ENCODE measurements at places on chromosomes 6 and 20.

- DNase-seq: no peak
Observed at GRCh38 chr20:44501448-44501847, 20.4 kb downstream of the SERINC3 start.

GRCh38 chr6:8088886-8089285 lies 13.5 kb downstream of the EEF1E1 start:
- DNase-seq: no peak

DNA sequence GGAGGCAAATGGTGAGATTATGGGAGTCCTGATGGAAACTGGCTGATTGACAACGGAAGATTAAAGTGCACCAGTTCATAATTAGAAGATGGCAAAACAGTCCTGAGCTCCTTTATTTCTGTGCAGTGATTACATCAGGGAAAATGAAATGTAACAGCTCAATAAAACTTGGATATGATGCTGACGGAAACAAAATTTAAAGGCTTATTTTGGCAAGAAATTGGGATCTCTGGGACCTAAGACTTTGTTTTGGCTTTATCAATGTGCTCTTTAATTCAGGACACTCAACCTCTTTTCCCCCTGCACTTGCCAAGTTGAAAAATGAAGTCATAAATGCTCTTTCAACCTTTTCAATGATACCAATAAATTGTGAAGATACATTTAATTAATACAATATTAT lies 226.8 kb downstream of the C6orf118 start:
- no peak for DNase-seq

- DNase-seq: no peak
Observed at GRCh38 chr6:150236544-150236943, 93.7 kb downstream of the PPP1R14C start.

DNA sequence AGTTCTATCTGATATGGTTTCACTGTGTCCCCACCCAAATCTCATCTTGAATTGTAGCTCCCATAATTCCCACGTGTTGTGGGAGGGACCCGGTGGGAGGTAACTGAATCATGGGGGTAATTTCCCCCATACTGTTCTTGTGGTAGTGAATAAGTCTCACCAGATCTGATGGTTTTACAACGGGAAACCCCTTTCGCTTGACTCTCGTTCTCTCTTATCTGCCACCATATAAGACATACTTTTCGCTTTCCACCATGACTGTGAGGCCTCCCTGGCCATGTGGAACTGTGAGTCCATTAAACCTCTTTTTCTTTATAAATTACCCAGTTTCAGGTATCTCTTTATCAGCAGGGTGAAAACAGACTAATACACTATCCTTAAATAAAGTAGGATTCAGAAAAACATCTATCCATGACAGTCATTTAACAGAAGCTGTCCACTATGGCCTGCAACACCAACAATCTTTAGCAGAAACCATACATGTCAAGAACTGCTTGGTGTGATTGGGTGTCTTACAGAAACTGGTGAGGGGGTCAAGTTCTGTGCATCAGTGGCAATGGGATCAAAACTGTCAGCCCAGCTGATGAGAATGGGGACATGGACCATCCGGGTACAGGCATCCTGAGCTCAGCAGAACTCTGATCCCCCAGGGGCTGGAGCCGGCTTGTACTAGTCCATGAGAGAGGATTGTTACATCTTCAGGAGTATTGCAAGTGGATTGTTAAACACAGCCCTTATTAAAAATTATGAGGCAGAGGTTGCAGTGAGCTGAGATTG lies 59.2 kb downstream of the SCML4 start:
- DNase-seq: no peak

GRCh38 chr6:159916752-159917151 lies 26.0 kb downstream of the MAS1 start:
- no peak for DNase-seq

DNA sequence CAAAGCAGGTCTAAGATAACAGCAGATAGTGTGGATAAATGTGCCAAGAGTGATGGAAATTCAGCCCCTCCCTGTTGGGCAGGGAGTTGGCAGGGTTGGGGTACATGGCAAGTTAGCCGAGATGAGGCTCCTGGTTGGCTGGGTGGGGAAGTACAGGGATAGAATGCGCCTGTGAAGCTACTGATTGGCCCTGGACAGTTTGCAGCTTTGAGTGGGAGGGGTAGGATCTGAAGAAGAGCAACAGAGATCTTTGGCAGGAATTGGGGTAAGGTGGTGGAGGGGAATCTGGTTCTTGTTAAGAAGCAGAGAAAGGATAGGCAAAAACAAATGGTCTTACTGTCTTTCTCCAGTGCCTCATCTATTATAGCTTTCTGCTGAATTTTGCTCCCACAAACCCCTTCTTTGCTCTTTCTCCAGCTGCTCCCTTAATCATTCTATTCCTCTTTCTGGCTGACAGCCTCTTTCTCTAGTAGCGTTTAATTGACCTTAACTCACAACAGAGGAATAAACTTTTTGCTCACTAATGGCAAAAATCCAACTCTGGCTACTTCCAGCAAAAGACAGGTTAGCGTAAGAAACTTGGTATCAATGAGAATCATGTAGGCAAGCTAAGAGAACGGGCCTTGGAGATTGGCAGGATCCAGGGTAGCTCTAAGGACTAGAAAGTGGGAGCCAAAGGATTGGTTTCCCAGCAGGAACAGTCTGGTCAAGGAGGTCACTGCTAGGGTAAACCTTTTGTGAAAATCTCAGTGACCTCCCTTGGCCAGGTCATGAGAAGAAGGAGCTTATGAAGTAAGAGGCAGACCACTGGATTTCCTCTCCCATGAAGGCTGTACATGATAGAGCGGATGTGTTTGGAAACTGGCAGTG lies 86.3 kb upstream of the CARMIL1 start:
- no peak for DNase-seq

DNA sequence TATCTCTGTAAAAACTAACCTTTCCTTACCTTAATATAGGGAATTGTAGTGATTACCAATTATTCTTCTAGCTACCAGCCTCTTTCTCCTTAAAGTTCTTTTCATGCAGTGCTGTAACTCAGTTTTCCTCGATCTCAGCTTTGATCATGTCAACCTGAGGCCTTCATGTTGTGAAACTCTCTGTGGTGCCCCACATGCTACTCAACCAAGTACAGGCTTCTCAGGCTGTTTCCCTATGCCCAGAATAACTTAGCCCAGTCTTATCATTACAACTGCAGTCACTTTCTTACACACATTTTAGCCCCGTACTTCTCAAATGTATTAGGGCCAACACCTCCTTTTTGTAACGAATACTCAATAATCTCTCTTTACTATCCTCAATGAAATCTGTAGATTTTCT lies 90.1 kb upstream of the SUPT3H start:
- DNase-seq: no peak

DNA sequence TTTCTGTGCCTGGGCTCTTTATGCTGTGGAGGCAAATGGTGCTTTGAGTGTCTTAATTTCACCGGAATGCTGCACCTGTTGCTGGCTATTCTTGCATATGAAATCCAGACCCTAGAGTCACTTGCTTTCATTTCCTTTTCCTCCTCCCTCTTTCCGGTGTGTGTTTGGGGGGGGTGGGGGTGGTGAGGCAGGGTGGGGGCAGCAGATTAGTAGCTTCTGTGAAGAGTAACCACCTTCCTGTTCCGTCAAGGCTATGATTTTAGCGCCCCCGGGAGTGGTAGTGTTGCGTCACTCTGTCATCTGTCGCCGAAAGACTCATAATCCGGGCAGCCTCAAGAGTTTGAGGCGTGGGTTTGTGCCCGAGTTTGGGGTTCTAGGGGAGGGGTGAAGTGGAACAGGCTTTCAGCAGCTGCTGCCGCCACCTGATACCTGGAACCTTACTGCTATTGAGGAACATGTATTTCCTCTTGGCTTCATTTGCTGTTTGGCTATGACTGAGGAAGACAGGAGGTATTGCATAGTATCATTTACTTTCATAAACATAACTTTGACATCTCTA lies 49.1 kb downstream of the UTRN start:
- DNase-seq: peak; percentile 32

DNA sequence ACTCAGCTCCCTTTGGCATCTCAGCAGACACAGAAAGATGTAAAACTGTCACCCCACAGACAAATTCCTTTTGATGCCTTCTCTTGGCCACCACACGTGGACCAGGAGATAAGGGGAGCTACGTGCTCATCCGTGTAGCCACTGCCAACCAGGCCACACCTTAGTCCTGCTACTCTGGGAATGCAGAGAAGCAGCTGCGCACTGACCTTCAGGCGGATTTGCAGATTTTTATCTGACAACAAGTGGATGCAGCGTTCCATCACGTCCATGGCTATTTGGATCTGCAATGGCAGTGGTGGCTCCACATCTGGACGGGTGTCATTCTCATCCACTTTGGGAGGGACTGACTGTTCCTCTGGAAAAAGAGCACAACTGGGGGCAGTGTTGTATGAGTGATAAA lies 30.8 kb downstream of the TTI1 start:
- DNase-seq: no peak

DNA sequence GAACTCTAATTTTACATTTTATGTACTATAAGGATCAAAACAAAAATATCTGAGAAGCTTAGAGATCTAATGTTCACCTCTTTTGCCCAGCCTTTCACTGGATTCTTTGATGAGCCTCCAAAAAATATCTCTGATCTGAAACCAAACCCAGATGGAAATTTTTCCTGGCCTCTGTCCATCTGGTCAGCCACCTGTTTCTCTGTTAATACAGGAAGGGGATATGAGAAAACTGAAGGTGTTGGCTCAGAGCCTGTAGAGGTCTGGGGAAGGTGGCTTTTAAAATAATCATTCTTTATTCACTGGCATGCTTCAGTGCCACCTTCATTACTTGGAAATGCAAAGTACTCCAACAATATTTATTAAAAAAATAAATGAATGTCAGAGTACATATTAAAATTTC lies 8.5 kb upstream of the MCM3 start:
- DNase-seq: peak; percentile 13

- DNase-seq: no peak
Observed at GRCh38 chr6:64685401-64685800, 1021.6 kb downstream of the EYS start.

GRCh38 chr20:34076952-34077351 lies 35.1 kb downstream of the EIF2S2 start:
- DNase-seq: no peak

- no peak for DNase-seq
Observed at GRCh38 chr6:149237464-149237863, 80.0 kb upstream of the TAB2 start.

DNA sequence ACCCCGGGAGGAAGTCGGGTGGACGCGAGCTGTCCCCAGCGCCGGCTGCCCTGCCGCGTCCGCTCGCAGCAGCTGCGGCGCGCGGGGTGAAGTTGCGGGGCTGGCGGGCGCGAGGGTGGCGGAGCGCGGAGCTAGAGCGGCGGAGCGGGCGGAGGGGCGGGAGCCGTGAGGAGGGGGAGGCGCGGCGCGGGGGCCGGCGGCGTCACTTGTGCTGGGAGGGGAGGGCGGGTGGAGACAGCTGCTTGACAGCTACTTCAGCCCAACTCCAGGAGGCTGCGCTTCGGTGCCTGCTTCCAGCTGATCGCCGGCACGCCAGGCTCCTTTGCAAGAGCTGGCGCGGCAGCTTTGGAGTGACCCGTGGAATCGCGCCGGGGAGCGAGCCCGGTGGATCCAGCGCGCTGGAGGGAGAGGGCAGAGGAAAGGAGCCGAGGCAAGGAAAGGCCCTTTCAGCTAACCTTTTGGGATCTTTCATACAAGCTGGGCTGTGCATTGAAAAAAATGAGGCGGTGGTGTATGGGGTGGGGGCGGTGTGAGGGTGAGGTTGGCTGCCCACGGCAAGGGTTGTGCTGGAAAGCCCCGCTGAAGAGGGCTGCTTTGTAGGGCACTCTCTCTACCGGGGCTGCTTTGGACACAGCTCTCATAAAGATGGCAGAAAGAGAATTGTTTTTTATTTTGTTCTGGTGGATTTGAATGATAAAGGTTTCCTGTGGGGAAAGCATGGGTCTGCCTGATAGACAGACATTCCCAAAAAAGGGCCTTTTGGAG lies 24.6 kb downstream of the RIPOR2 start:
- peak; percentile 34 for DNase-seq

DNA sequence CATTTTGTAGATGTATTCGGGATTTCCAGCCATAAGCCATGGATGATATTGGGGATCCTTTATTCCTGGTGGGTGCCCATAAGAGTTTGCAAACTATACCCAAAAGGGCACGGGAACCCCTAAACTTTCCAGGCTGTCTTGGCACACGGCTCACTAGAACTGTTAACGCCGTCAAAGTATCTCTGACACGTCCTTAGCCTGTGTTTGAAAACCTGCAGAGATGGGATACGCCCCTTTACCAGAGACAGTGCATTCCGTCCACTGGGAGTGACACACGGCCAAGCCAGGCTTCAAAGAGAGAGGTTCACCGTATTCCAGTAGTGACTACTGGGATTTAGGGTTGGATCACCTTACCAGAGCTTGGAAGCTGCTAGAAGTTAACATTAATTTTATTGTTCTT lies 95.0 kb downstream of the THBS2 start:
- DNase-seq: no peak

- DNase-seq: peak; percentile 25
Observed at GRCh38 chr6:31701666-31702404, 1.3 kb downstream of the ABHD16A start.

GRCh38 chr6:18241208-18242038 lies 22.9 kb downstream of the DEK start:
- DNase-seq: no peak

GRCh38 chr6:15410752-15411151 lies 164.9 kb downstream of the JARID2 start:
- DNase-seq: no peak

DNA sequence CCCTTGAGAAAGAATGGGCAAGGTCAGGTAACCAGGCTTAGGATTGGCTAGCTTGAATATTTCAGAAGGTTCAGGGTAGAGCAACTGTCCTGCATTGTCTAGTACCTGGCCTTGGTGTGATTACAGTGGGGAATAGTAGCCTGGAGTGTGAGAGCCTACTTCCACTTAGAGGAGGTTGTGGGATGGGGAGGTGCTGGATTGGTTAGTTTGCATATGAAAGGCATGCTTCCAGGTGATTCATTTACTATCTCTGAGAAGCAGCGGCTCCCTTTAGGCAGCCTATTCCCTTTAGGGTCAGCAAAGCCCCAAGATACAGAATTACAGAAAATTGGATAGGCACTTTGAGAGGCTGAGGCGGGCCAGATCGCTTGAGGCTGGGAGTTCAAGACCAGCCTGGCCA lies 25.0 kb upstream of the SCGN start:
- DNase-seq: no peak

DNA sequence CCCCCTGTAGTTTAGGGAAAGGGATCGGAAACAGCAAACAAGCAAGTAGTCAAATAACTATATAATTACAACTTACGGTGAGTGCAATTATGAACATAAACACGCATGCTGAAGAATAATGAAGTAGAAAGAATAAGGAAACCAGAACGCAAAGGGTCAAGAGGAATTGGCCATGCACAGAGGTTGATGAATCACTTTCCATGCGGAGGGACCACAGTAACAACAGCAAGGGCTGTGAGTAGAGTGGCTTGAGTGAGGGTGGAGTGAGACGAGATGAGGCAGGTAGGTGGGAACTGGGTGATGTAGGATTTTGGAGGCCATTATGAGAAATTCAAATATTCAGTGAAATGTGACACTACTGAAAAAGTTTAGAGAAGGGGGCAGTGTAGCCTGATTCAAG lies 112.2 kb upstream of the LAMP5 start:
- DNase-seq: no peak

- DNase-seq: no peak
Observed at GRCh38 chr20:63693733-63694583, 2.5 kb upstream of the TNFRSF6B start.

Measured in NCI-H774 (cell line).